Prostate gland (tissue), 2 donors: ENCODE measurements at places on chromosomes 11 and 22.
A peak's percentile ranks its signal among the peaks of the same experiment; 100 is the strongest.

DNA sequence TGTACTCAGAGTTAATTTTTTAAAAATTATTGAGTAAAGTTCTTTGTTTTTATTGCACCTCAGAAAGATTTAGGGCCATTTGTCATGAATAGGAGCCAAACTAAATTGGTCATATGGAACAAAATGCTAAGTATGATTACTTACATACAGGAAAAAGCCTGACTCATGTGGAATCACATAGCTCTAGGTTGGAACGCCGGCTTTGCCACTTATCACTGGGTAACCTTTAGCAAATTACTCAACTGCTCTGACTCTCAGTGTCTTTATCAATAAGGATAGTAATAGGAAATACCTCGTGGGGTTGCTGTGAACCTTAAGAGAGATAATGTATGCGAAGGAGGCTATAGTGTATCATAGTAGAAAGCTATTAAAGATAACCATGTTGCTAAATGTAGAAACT, 638.5 kb downstream of the NELL1 start:
- no peak for DNase-seq

GRCh38 chr11:78560153-78560552, 14.5 kb downstream of the NARS2 start:
- DNase-seq = no peak

- DNase-seq = peak; percentile 43
Observed at GRCh38 chr11:72072348-72072747, 8.0 kb downstream of the NUMA1 start.

DNA sequence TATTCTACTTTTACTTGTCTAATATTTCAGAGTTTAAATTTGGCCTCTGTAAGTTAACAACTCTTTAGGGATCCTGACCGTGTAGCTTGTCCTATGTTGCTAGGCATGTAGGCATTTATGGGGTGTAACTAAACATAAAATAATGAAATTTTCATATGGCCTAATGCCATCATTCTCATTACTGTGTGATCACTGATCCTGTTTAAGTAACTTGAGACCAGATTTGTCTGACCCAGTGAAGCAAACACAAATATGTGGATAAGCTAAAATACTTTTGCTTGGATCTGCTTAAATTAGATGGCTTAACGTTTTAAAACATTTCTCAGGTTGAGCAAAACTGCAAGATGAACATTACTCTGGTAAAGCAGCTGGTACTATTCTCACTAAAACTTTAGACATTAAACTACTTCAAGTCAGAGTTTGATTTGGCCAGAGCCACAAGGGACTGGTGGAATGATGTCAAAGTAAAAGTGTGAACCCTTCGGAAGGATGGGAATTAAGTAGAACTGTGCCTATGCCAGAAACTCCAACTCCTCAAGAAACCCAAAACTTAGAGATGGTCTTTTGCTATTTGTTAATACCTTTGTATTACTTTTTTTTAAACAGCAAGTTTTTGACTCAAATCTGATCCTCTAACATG, 12.5 kb downstream of the QSER1 start:
- DNase-seq = no peak

- DNase-seq = no peak
Observed at GRCh38 chr22:31277741-31278140, 14.5 kb downstream of the PIK3IP1 start.

DNA sequence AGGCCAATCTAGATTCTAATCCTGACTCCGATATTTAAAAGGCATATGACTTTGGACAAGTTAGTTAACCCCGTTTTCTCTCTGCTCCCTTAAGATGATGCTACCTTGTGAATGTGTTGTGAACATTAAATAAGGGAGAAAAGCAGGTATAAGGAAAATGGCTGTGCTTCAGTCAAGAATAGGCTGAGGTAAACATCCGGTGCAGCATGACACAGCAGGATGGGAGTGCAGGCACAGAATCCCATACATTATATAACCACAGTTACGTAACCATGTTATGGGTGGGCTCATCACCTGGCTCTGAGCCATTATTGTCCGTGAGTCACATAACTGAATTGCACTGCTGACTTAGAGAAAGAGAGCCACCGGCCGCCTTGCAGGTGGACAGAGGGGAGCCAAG, 382.2 kb upstream of the ANO5 start:
- DNase-seq = no peak

DNA sequence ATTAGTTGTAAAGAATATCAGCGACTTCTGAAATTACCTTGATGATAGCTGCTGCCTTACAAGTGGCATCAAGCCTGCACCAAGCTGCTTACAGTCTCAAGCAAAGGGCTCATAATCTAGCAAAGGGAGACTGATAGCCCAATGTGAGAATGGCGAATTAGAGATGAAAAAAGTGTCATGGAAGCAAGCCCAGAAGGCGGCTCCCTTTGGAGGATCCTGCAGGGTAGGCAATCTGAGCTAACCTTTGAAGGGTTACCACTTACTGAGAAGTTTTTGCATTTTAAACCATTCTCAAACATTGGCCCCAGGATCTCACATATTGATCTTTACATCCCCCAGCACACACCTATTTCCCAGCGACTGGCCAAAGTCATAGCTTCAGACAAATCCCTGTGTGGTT, 18.5 kb downstream of the GAB2 start:
- DNase-seq = no peak

GRCh38 chr11:82810326-82810725, 76.7 kb upstream of the FAM181B start:
- DNase-seq = no peak

DNA sequence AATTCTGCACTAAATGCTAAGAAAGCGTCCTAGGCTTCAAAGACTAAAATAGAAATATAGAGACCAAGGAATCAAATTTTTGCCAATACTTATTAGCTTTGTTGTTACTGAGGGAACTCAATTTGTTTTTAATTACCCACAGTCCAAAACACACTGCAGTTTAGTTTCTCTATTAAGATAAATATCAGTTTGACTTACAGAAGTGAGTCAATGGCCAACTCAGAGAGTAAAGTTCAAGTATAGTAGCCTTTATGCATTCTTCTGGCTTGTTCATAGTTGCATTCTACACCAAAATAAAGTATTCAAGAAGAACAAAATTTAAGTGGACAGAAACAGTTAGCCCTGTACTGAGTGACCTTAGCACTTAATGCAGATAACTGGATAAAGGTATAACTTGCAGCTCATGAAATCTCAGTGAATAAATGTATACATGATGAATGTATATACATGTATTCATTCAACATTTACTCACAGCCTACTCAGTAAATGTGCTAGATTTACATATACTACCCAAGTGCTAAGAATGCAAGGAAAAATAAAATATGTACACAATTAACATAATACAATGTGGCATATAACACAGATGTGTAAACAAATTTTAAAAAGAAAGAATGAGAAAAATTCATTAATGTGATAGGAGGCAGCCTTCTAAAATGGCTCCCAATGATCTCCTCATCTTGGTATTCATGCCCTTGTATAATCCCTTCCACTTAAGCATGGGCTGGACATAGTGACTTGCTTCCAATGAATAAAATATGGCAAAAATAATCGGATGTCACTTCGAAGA, 9.7 kb upstream of the RNF141 start:
- DNase-seq = no peak

GRCh38 chr11:107787733-107788132, 70.9 kb downstream of the SLC35F2 start:
- no peak for DNase-seq

DNA sequence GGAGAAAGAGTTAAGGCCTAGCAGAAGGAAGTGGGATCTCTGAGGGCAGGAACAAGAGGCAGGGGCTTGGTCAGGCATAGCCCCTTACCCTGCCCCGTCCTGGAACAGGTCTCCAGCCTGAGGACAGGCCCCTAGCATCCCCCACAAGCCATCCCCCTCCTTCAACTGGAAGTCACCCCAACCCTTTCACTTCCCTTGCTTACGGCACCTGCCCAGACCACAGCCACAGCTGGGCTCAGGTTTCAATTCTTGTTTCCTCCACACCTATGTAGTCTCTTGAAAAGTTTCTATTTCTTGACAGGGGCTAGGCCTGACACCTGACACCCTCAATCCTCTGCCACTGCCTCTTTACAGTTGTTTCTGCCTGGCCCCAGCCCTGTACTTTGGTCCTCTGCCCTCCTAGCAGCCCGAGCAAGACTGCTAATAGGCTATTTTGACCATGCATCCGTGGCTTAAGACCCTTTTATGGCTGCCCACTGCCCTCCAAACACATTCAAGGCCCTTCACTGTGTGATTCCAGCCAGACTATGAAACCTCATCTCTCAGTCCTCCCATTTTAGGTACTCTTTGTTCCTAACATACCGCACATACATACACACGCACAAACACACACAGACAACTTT, 10.9 kb upstream of the FCHSD2 start:
- no peak for DNase-seq

DNA sequence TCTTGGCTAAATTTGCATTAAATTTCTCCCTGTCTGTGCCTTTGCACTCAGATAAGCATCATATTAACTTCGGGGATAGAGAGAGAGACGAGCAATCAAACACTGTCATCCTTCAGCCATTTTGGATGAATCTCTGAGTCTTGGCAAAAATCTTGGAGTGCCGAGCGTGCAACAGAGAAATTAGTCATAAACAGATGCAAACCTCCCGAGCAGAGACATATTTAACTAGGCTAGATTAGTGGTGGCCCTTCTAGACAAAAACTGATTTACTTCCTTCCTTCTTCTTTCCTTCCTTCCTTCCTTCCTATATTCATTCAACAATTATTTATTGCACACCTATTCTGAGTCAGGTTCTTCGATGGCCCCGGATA, 114.4 kb upstream of the BLID start:
- DNase-seq = no peak

DNA sequence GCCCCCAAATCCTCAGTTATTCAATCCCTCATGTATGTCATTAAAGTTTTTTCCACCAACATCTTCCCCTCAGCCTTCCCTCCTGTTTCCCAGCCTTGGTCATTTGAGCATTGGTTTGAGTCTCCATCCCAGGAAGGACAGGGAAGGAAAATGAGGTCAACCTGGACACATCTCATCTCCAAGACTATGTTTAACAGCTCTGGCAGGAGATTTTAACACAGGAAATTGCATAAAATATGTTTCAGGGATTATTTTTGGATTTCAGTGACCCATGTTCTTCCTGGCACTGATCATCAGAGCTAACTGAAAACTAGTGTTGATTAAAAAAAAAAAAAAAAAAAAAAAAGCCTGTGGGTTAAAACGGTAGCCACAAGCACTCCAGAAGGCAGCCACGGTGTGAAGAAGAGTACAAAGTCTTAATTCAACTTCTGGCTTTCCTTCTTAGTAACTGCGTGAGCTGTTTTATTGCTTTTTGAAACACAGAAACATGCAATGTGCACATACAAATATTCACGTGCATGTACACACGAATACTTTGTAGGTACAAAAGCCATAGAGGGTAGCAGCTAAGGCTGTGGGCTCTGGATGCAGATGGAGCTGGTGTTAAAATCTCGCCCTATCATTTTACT, 164.4 kb upstream of the DDI1 start:
- DNase-seq = no peak

DNA sequence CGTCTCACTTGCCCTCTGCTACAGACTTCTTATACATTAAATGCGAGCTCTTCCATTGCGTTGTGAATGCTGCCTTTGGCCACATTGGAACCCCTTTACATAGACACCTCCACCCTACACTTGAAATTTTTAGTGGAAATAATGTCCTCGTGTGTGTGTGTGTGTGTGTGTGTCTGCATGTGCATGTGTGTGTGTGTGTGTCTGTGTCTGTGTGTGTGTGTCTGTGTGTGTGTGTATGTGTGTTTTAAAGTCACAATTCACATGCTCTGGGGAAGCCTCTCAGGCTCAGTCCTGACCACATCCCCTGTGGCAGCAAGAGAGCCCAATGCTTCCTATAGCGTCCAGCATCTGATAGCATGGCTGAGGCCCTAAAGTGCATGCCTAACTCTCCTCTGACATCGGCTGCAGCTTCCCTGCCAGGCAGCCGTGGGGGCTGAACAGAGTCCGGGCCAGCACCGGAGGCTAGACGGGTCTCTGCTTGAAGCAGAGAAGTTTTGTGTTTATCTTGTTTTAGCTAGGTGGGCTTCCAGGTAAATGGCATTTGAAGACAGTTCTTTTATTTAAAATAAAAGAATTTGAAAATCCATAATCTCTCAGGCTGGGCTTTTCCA, 64.5 kb upstream of the EMID1 start:
- no peak for DNase-seq

DNA sequence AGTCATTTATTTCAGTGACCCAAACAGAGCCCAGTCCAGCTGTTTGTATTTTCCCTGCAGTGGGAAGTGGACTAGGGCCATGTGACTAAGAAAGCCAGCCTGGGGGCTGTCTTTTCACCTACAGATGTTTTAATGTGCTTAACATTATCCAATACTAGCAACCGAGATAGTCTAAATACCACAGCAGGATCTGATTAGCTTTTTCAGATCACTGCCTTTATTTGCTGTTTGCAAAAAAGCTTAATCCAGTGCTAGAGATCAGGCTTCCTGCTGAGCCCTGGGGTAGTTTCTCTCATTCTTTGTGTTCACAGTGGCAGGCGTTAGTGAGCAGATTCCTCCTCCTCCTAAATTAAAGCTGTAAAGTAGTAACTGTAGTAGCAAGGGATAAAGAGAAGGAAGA, 35.0 kb downstream of the ZC3H12C start:
- no peak for DNase-seq

DNA sequence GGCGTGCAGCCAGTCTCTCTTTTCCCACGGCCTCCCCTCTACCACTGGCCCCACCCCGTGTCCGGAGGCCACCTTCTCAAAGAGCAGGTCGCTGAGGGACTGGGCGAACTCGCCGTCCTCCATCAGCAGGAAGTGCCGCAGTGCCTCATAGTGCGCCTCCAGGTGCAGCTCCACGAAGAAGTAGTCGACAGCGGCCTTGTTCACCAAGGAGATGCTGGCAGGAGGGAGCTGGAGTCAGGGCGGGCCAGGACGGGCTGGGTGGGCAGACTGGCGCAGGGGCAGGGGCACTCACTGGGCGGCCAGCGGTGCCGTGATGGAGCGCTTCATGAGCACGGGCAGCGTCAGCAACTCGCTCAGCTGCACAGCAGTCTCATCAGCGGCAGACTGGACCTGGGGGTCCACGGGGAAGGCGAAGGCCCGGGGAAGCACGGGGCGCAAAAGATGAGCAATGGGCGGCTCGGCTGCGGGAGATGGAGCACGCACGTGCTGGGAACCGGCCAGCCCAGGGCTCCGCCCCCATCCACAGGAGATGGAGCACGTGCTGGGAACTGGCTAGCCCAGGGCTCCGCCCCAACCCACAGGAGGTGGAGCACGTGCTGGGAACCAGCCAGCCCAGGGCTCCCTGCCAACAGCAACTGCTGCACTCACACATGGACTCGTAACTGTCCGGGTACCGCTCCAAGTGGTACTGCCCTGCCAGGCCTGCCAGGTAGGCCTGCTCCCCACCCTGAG, 18.4 kb downstream of the SELENOO start:
- DNase-seq = peak; percentile 97

GRCh38 chr11:121645596-121645995, 192.8 kb upstream of the SORL1-AS1 start:
- no peak for DNase-seq

DNA sequence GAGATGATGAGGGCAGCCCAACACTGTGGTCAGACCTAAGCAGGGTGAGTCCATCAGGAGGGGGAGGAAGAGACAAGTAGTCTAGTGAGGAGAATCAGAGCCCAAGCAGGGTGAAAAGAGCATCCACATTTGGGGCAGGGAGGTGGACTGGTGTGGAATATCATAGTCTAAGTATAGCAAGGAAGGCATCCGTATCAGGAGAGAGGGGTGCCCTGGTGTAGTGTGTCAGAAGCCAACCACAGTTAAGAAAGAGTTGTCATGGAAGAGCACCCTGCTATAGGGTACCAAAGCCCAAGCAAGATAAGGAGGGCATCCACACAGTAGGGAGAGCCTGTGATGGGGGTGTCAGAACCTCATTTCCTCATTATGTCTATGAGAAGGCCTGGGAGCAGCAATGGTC, 45.3 kb downstream of the PAK1 start:
- DNase-seq = no peak
